ENCODE measurements at places on chromosomes 1 and 21.
A peak's percentile ranks its signal among the peaks of the same experiment; 100 is the strongest.

- peak; percentile 62 for DNase-seq
Measured at GRCh38 chr1:98733782-98734112, 72.2 kb downstream of the SNX7 start.

DNA sequence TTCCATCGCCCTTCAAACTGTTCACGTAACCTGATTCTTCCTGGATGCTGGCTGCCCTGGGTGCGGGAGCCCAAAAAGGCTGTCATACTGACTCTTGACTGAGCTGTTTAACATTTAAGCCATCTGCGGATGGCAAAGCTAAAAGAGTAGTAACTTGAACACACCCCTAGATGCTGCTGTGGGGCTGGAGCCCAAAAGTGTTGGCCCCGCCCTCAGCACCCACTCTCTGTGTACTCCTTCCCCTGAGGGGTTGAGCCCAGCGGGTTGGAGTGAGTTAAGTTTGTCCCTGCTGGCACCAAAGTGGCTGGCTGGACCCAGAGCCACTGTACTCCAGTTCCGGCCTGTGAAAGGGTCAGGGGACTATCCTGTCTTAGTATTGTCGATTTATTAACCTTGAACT is 640.6 kb downstream of the PTPRU start:
- DNase-seq, result no peak

- peak; percentile 32 for DNase-seq
Measured at GRCh38 chr1:58290685-58291372, 255.7 kb downstream of the OMA1 start.

GRCh38 chr1:150537732-150538684 is 11.2 kb upstream of the ADAMTSL4 start:
- peak; percentile 85 for DNase-seq

DNA sequence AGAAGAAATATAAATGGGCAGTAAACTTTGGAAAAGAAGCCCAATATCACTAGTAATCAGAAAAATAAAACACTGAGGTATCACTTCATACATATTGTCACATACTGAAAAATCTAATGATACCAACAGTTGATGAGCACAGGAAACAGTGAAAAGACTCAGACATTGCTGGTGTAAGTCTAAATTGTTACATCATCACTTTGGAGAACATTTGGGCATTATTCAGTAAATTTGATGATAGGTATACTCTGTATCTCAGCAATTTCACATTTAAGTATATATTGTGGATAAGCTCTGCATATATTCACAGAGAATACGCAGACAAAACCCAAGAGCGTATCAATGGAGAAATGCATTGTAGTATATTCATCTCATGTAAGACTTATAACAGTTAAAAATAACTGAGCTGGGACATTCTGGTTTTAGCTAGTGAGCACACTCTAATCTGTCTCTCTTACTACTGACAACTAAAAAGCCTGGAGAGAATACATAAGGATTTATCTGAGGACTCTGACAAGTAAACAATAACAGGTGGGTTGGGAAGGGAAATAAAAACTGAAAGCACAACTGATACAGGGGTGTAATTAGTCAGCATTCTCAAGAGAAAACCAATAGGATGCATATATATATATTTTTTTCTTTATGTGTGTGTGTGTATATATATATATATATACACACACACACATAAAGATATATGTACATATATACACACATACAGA is 212.7 kb upstream of the JUN start:
- no peak for DNase-seq
